Pons (tissue), 1 donor: ENCODE measurements at places on chromosomes 16 and 17.

- no peak for DNase-seq
These were observed 908 bp downstream of the TMEM98 start for GRCh38 chr17:32928586-32929535.

GRCh38 chr17:11331547-11332513 is 90.8 kb downstream of the SHISA6 start:
- DNase-seq = peak; percentile 19

- no peak for DNase-seq
These were observed 4.1 kb downstream of the MRPS7 start for GRCh38 chr17:75265614-75266315.

- DNase-seq = peak; percentile 65
These were observed 3.6 kb downstream of the ZNF267 start for GRCh38 chr16:31876951-31877828.

DNA sequence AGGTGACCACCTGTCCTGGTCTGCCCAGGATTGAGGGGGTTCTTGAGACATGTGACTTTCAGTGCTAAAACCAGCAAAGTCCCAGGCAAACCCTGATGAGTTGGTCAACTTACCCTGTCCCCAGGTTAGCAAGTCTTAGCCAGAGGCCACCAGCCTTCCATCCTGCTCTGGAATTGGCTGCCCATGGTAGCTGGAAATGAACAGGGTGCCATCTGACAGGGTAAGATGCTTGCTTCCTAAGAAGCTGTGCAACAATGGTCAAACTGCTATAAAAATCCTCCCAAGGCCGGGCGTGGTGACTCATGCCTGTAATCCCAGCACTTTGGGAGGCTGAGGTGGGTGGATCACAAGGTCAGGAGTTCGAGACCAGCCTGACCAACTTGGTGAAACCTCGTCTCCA is 22.8 kb upstream of the MTMR4 start:
- DNase-seq = no peak

GRCh38 chr16:23420011-23420410 is 33.0 kb downstream of the COG7 start:
- no peak for DNase-seq

DNA sequence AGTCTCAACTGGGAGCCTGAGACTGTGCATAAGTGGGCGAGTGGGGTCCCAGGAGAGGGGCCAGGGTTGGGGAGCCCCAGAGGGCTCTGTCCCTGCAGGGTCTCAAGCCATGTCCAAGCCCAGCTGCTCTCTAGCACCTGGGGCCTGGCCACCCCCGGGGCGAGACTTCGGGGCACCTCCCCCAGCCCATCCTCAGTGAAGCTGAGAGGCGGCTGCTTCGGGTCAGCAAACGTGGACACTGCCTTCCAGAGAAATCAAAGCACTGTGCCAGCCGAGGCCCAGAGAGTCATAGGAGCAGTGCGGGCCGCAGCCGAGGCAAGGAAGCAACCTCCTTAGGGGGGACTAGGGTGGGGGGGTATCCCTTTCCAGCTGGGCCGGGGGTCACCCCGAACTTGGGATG is 77.5 kb downstream of the ENGASE start:
- DNase-seq = no peak

DNA sequence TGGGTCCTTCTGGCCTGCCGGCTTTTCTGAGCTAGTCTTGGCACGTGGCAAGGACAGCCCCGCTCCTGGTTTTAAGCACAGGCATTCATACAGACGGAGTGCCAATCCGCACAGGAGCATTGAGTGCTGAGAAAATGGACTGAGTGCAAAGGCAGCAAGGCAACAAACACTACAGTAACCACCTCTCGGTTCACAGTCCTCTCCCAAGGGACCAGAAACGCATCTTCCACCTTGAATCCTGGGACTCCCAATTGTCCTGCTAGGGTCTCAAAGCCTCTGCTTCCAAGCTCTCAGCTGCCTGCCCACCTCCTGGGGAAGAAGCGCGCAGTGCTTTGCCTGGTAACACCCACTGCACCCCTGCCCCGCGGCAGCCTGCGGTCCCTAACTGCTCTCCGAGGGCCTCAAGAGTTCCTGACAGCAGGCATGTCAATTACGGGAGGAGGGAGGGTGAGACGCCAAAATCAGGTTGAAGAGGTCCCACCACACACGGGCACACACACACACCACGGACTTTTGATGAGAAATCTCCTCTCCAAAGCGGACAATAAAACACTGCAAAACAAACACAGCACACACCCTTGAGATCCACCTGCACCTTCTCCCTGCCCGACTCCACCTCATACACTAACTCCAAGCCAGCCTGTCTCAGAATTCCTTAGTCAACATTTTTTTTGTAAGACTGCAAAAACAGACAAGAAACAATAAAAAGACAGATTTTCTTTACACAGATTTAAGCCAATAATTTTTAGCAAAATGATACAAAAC is 15.0 kb downstream of the SLC16A3 start:
- DNase-seq = no peak

DNA sequence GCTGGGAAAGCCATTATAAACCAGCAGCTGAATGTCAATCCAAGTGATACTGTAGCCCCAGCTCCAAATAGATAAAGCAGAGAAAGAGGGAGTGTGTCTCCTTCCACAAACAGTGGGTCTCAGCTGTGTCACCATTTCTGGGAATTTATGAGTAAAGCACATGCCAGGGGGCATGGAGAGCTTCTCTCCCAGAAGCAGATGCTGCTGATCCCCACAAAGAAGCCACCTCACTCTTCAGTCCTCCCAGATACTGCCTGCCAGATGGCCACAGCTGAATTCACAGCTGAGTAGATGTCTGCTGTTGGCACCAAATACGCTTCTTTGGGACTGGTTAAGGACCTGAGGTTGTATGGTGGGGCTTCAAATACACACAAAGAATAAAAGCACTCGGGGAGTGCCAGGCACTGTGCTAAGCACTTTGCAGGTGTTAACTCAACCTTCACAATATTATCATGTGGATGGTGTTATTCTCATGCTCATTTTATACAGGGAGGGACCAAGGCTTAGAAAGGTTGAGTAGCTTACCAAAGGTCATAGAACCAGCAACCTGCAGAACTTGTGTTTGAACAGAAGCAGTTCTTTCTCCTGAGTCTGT is 298.3 kb downstream of the CDH11 start:
- no peak for DNase-seq

DNA sequence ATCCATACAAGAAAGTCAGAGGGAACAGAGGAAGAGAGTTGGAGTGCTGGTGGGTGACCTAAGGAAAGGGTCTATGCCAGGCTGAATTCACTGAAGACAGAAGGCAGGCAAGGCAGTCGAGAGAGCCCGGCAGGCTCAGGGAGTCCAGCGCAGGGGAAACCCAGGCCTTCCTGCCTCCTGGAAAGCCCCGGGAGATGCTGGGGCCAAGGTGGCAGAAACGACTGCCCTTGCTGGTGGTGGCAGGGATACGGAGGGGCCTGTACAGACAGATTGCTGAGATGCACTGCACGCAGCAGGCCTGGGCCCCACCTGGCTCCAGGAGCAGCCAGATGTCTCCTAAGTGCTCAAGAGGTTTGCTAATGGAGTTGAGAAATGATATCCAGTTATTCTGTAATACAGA is 59.8 kb downstream of the GTF3C1 start:
- no peak for DNase-seq

GRCh38 chr17:61249649-61250299 is 149.9 kb upstream of the TBX2 start:
- no peak for DNase-seq

GRCh38 chr16:80893686-80894085 is 89.3 kb upstream of the CDYL2 start:
- no peak for DNase-seq
